ENCODE measurements at places on chromosomes 3 and 15.
A peak's percentile ranks its signal among the peaks of the same experiment; 100 is the strongest.

GRCh38 chr3:33658991-33659848, 58.8 kb downstream of the CLASP2 start:
- peak; percentile 21 for DNase-seq

DNA sequence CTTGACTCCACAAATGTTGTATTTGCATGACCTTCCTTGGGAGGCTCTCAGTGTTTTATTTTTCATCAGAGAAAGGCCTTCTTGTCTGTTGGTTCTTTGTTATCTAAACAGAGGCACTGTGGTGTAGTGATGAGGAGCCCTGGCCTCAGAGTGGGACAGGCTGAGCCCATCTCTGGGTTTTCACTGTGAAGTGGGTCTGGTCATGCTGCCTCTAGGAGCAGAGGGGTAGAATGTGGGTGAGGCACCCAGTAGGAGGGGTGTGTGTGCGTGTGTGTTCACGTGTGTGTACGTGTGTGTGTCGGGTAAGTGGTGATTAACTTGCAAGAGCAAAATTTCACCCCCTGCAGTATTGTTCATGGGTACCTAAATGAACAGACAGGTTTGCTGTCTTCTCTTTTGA, 14.4 kb downstream of the KLF13 start:
- DNase-seq = no peak

GRCh38 chr3:53168175-53168923, 7.3 kb downstream of the PRKCD start:
- no peak for DNase-seq

GRCh38 chr15:67980171-67980570, 73.9 kb upstream of the PIAS1 start:
- DNase-seq = no peak

- DNase-seq = no peak
Observed at GRCh38 chr15:44753345-44753744, 17.0 kb downstream of the TRIM69 start.

DNA sequence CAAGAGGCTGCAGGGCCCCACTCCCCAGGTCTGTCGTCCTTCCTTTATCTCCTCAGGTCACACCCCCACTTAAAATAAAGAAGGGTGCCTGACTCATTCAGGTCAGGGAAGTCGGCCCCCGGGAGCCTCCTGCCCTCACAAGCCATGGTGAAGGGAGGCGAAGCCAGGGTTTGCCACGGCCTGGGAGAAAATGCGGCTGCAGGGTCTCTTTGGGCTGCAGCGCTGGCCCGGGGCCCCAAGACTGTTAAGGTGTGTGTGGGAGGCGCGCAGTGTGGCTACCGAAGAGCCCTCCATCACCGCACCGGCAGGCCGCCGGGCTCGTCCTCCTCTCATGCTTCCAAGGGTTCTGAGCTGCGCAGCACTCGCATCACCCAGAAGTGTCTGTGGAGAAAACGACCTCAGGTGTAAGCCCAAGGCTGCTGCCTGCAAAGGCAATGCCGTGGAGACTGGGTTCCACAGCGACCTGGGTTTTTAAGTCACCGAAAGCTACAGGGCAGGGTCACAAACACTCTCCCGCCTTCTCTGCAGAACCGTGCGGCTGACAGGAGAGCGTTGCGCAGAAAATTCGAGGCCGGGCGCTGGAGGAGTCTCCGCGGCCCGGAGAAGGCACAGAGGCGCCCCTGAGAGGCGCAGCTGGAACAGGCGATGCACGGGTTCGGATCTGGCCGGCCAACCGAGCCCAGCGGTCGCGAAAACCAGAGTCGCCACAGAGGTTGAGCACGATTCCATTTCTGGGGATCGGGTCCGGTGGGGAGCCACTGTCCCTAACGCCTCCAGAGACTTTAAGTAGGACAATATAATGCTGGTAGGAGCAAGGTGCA, 8.7 kb downstream of the FOXL2 start:
- DNase-seq = peak; percentile 40

- peak; percentile 20 for DNase-seq
Observed at GRCh38 chr15:88834211-88834812, 31.1 kb downstream of the ACAN start.

- DNase-seq = no peak
Observed at GRCh38 chr3:123809597-123809996, 74.5 kb downstream of the MYLK start.

DNA sequence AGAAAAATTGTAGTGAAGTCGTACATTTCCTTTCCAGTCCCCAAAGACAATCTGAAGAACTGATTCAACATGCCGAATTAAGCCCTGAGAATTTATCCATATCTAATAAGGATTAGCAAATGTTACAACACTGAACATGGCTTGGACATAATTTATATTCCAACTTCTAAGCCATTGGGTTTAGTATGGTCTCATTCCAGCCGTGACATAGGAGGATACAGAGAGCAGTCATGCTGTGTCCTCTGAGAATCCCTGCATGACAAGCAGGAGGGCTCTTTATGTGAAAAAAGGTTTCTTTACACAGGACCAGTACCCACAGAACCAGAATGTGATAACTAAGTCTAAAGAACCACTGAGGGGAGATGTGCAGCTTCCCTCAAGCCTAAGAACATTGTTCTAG, 231.9 kb upstream of the WNT5A start:
- DNase-seq = no peak

DNA sequence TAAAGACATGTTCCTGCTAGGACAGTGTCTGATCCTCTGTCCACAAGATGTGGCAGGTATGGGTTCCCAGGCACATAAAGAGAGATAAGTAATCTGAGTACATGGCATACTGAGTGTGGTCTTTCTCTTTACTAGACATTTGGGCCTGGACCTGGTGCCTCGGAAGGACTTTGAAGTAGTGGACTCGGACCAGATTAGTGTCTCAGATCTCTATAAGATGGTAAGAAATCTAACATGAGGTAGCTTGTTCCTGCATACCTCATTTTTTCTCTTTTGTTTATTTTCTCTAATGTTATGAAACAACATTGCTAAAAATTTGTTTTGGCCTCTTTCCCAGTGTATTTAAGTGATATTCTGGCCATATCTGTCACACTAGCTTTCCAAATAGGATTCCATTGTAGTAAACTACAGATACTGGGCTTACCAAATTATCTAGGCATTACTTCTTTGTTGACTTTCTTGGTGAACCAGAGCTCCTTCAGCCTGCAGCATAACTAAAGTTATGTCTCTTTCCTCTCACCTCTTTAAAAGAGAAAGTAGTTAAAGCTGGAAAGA, 309.8 kb upstream of the MANF start:
- no peak for DNase-seq

- no peak for DNase-seq
Observed at GRCh38 chr3:81291586-81291985, 469.9 kb downstream of the GBE1 start.

DNA sequence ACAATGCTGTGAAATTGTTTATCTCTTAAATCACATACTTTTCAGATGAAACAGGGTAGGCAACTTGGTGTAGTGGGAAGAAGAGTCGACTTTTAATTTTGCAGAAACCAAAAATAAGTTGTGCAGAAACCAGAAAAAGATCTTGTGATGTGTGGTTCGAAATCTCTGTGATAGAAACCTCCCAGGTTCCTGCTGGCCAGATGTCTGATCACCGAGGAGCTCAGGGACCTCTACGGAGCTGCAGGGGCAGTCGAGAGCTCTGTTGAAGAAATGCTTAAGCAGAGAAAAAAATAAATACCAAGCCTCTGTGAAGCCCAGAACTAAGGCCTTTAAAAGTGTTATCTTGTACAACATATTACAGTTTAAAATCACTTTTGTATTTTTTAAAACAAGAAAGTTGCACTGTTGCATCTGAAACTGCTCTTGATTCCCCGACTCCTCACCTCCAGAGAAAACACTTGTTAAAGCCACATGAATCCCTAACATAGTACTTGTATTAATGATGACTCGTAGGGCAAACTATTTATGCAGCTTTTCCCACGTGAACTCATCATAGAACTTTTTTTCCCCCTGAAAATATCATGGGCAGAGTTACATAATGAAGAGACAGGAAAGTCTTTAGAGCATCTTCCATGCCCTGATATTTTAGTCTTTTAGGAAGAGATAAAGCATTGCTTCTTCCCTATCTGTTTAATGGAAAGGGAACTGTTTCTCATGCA, 51.3 kb downstream of the CCK start:
- no peak for DNase-seq

- no peak for DNase-seq
Observed at GRCh38 chr15:29812384-29812694, 9.9 kb downstream of the TJP1 start.

DNA sequence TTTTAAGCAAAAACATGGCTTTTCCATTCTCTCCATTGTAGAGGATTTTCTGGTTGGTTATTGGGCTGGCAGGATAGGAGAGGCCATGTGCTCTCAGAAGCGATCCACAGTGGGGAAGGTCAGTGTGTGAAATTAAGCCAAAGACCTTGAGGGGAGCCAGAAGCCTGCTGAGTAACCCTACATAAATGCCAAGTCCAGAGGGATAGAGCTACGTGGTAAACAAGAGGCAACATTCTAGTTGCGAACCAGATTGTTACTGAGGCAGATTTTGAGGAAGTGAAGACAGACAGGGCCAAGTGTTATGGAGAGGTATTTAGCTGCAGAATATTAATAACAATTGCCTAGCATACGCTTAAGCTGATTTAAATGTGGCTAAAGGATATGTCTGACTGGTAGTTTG, 592.8 kb upstream of the GBE1 start:
- DNase-seq = no peak

DNA sequence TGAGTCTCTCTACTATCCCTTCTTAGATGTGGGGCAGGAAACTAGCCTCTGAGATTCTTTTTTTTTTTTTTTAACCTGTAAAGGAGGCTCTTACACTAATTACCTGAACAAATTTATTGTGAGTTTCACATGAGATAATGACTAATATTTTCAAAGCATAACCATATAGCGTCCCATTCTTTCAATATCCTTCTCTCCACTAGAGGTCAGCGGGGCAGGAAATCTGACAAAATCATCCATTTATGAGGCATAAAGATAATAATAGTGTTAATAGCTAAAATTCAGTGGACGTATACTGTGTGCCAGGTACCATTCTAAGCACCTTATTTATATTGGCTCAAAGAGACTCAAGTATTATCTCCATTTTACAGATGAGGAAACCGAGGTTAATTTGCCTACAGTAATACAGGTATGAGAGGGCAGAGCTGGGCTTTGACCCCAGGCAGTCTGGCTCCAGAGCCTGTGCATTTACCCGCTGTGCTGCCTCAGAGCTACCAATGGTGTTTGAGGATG, 16.3 kb upstream of the SMAD6 start:
- DNase-seq = no peak

- no peak for DNase-seq
Observed at GRCh38 chr3:132629928-132630327, 29.7 kb downstream of the ACAD11 start.

GRCh38 chr3:117137065-117137464, 427.5 kb downstream of the TUSC7 start:
- DNase-seq = no peak

- DNase-seq = no peak
Observed at GRCh38 chr3:100737334-100737733, 28.0 kb downstream of the TFG start.

DNA sequence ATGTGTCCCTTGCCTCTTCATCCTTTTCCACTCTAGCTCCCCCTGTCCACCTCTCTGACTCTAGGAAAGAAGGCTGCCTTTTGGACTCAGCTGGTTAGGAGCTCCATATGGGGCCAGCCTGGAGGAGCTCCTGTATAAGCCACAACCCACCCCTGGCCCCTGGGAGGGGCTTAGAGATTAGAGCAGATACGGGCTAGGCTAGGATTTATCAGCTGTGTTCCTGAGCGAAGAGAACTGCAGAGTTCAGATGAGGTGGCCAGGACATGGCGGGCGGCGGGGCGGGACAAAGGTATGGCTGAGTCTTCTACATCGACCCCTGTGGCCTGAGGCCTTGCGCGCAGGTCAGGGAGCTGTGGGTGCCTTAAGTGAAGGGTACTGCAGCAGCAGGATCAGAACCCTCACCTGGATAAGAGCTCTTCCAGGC, 7.9 kb downstream of the NBEAL2 start:
- no peak for DNase-seq

DNA sequence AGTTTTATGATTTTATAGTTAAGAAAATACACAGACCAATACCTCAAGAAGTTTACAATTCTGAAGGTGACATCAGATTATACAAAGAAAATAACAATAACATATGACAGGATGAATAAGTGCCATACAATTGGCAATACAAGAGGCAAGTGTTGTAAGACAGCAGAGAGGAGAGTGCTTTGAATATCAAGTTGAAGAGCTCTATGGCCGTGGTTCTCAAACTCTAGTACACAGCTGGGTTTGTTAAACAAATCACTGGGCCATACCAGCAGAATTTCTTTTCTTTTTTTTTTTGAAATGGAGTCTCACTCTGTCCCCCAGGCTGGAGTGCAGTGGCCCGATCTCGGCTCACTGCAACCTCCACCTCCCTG, 167.1 kb upstream of the NECTIN3 start:
- no peak for DNase-seq

- no peak for DNase-seq
Observed at GRCh38 chr3:146416366-146416765, 53.0 kb downstream of the PLSCR2 start.

GRCh38 chr3:150216866-150217600, 191.1 kb upstream of the TSC22D2 start:
- DNase-seq = no peak

- no peak for DNase-seq
Observed at GRCh38 chr15:77075528-77075927, 4.6 kb upstream of the TSPAN3 start.

- DNase-seq = no peak
Observed at GRCh38 chr15:29687204-29687815, 135.0 kb downstream of the TJP1 start.

GRCh38 chr15:30953731-30954378, 37.6 kb downstream of the MTMR10 start:
- DNase-seq = no peak

DNA sequence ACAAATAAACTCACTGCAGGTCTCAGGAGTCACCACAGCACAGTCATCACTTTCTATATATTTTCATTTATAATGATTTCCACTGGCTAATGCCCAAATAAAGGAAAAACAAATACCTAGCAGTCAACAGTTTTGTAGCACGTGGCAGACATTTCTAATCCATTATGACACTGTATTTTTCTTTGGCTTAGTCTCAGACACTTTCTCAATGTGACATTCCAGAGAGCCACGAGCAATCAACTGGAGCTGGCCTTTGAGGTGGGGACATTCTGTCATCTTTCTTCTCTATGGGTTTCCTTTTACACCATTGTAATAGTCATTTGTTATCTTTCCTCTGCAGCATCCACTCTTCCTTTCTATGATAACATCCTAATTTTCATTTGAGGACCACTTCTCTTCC, 119.7 kb downstream of the WNT5A start:
- DNase-seq = no peak
